ENCODE measurements at places on chromosomes 16 and 17. TPM values are rescaled to one million over a fixed set of nuclear protein-coding genes. Genes with fewer than 3 reads are reported as not detected.

DNA sequence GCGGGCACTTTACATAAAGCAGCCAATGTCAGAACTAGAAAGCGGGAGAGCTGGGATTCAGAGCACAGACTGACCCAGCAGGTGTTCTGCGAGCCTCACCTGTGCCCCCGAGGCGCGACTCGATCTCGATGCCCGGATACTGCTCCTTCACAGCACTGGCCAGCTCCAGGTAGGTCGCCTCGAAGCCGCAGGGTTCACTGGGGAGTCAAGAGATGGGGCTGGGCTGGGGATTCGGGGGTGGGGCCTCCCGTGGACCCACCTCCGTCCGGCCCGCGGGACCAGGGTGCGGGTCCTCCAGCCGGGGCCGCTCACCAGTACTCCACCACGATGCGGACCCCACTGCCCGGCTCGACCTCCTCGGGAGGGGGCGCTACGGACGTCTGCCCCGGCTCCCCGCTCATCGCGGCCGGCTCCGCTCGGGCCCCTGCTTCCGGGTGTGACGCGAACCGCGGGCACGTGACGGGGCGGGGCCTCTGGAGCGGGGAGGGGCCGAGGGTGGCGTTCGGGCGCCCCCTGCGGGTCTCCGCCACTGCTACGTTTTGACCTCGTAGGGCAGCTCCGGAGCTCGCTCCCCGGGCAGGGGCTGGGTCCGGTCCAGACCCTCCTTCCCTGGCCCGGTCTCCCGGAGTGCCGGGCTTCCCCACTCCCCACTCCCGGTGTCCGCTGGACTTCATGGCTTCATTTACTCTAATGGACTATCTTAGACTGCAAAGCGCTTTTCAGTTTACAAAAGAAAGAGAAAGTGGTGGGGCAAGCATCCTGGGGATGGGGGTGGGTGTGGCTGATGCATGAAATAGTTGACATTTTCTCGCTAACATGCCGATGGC is at the start of gene MIEN1:
MIEN1 (minus strand) TSS at position 438 of the 827 bp plus-strand sequence; CDS start at position 401, 37 bp downstream.
- DNase-seq = peak; percentile 91

GRCh38 chr17:80772906-80773242 is 218.8 kb upstream of the CHMP6 start:
- no peak for DNase-seq

GRCh38 chr16:87123356-87124001 is 193.7 kb downstream of the C16orf95 start:
- DNase-seq = no peak

DNA sequence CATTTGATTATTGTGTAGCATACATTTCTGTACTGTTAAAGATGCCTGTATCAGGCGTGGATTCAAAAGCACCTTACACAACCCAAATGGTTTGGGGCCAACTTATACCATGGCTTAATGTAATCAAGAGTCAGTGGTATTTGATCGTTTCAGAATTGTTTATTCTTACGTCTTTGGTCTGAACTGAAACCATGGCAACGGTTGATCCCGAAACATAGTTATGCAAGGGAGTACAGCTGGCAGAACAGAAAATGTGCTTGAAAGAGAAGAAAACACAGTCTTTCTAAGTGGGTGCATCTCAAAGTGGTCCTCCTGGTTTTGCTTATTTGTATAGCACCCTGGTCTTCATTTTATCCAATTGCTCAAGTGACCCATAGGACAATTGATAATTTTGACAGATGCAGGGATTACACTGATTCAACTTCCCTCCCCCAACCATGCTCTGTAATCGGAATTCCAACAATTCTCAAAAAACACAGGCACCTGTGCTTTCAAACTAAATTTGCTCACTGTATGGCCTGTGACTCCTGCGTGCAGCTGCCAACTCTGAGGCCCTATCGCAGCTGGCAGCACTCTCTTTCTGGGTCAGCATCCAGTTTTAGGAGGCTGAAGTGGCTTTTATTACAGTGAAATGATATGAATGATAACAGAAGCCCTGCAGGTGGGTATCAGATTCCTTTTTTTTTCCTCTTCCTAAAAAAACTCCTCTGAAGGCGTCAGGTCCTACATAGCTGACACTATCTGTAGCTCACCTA is 77.0 kb upstream of the AXIN2 start:
- DNase-seq = no peak

DNA sequence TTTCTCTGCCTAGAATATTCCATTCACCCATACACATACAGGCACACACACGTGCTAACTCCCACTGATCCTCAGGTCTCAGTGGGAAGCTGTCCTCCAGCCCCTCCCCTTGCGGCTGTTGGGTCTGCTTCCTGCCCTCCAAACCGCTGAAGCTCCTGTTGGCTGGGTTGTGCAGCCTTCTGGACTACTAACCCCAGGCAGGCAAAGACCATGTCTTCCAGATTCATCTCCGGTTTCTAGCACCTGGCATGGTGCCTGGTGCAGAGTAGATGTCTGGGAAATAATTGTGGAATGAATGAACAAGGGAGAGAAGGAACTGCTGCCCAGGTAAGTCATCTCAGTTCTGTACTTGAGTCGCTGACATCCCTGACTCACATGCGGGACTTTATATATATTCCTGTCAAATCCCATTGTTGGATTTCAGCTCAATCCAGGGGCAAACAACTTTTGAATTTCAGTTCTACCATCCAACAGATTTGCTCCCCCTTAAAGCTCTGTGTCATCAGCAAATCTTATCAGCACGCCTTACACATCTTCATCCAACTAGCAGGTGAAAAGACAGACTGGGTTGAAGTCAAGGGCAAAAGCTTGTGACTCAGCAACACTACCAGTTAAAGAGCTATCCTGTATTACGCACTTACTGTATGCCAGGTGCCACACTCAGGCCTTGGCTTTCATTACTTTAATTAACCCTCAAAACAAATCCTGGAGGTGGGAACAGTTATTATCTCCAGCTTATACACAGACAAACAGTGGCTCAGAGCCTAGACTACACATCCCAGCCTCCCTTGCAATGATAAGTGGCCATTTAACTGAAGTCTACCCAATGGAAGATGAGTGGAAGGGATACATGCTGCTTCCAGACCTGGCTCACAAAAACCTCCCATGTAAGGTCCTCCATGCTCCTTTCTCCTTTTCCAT is 51.1 kb downstream of the SRCIN1 start:
- DNase-seq = no peak

DNA sequence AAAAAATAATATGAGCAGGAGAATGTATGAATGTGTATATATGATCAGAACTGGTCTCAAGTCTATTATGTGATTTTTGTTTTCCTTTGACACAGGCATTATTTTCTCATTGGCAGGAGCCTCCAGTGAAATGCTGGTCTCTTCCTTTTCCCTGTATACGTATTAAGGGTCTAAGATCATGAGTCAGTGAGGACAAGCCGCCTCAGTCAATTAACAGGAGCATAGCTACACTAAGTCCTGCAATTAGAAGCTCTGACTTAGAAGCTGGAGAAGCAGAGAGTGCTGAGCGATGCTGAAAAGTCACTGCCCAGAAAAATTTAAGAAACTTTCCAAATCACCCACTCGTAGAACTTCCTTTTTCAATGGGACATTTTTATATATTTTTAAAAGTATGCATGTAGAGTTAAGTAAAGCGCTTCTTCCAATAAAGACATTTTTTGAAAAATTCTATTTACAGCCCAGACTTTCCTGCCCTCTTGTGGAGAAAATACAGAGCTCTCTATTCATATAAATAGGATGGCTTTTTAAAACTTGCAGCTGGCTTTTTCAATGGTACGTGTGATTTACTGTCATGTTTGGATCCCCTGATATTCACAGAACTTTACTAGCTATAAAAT is 70.2 kb upstream of the PSMD7 start:
- DNase-seq = no peak

- DNase-seq = no peak
These were observed 190.7 kb downstream of the AXIN2 start for GRCh38 chr17:65370669-65371131.

DNA sequence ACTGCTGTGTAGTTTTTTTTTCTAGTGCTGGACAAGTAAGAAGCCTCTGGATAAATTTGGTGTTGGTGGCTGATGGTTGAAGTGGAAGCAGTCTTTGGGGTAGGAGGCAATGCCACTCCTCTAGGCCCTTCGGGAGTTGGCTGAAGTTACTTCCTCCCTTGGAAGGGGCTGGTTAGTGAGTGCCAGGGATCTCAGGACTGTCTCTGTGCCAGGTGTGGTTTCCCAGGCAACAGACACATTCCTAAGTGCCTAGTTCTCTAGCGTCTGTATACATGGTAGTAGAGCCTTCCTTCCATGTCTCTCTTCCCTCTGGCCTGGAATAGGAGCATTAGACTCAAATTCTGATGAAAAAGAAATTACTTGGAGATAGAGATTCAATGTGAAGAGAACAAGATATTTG is 15.3 kb downstream of the TMEM98 start:
- DNase-seq = no peak

DNA sequence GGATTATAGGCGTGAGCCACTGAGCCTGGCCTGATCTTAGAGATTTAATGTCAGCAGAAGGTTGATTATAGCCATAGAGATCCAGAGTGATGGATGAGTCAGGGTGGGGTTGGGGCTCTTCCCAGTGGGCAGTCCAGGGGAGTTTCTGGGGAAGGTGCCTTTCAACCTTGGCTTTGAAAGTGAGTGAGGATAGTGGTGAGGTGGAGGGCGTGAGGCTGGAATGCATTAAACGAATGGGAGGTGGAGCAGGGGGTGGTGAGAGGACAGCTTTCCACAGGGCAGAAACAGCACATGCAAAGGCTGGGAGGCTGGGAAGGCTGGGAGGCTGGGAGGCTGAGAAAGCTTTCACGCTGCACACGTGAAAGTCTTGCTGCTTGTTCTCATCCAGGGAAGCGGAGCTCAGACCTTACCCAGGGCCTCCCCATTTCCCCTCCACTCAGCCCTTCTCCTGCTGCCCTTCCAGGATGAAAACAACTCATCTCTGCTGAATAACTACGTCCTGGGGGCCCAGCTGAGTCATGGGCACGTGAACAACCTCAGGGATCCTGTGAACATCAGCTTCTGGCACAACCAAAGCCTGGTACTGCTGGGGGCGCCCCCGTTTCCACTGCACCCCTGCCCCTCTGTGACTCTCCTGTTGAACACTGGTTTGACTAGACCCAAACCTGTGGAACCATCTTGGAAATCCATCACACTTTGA is 22.3 kb downstream of the ADGRG5 start:
- no peak for DNase-seq

DNA sequence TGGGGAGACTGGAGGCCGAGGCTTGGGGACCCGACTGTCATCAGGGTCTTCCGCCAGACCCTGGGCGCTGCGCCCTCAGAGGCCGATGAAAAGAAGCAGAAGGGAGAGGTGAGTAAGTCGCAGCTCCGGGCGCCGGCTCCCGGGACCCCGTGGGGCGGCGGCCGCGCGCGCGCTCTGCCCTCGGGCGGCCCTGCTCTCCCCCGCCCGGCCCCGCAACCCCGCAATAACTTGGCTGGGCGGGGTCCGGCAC is 392 bp upstream of the ABHD15 start:
- no peak for DNase-seq

DNA sequence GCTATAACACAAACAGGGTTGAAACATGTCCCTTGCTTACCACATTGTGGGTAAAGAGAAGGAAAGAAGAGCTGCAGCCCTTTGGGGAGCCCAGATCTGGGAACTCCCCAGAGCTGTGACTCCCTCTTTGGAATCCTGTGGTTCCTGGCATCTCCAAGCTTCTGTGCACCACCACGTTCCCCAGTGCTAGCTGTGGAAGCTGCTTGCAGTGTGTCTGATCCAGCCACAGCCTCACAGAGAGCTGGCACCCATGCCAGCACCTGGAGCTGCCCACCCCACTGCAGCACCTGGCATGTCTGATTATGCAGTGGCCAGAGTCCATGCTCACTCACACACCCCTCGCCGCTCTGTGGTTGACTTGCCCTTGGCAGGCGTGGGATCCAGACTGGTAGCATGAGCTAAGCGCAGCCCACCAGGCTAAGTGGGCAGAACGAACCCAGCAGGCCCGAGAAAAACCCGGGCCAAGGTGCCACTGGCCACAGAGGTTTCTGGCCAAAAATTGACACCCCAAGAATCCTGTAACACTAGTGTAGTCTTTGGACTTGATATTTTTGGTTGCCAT is 252.6 kb upstream of the KCNJ16 start:
- no peak for DNase-seq

GRCh38 chr16:30895627-30896260 is 670 bp upstream of the CTF1 start:
- peak; percentile 30 for DNase-seq

- no peak for DNase-seq
These were observed 60.4 kb downstream of the BAIAP2 start for GRCh38 chr17:81095383-81095762.

GRCh38 chr17:2207815-2208515 is 95.6 kb downstream of the SMG6 start:
- DNase-seq = no peak

DNA sequence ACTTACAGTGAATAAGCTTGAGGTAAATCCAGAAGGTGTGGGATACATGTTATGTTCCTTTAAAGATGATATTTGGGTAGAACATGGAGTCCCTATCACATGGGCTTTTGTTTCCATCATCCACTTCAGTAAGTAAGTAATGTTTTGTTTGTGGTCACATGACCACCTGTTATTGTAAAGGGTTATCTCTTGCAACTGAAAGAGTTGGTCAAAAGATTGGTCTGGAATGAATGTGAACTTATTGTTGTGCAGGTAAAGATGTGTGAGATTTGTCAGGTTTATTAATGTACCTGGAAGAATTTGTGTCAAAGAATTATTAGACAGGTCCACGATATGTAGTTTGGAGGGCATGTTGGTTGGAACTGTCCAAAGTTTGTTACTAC is 1.6 kb downstream of the OMG start:
- DNase-seq = no peak

The NHERF2 gene
- total RNA-seq = 4.1 TPM

The C16orf92 gene
- not detected for total RNA-seq

The KRTAP9-8 gene
- not detected for total RNA-seq

The LPO gene
- not detected for total RNA-seq

The CCL16 gene
- not detected for total RNA-seq

The SPAG7 gene
- total RNA-seq = 63.4 TPM

The KIF19 gene
- 0.24 TPM for total RNA-seq

The CLTC gene
- total RNA-seq = 183 TPM

The MT1G gene
- 46.8 TPM for total RNA-seq

The CES5A gene
- not detected for total RNA-seq

The TNP2 gene
- not detected for total RNA-seq
